ENCODE measurements at places on chromosomes 16 and 17.

- no peak for DNase-seq
Observed at GRCh38 chr17:62749926-62750325, 58.2 kb downstream of the MARCHF10 start.

GRCh38 chr16:89984216-89984615, 35.0 kb downstream of the DBNDD1 start:
- DNase-seq = no peak

DNA sequence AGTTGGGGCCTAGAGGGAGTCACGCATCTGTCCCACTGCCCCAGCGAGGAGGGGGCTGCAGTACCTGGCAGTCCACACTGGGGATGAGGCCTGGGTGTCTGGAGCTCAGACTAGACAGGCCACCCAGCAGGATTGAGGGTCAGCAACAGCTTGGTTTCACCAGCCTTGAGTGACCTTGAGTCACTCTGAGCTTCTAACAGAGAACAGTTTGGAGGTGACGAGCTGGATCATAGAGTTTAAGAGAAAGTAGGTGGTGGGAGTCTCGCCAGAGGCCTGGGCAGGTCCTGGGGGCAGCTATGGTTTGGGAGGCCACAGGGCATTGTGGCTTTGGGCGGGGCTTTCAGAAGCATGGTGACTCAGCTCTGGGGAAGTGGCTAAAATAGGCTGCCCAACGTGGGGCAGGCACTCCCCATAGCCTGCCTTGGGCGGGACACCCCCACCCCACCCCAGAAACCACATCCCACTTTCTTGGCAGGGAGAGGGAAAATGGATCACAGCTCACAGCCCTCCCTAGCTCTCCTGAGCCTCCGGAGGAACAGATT, 20.5 kb downstream of the CDC42EP4 start:
- DNase-seq = peak; percentile 88

DNA sequence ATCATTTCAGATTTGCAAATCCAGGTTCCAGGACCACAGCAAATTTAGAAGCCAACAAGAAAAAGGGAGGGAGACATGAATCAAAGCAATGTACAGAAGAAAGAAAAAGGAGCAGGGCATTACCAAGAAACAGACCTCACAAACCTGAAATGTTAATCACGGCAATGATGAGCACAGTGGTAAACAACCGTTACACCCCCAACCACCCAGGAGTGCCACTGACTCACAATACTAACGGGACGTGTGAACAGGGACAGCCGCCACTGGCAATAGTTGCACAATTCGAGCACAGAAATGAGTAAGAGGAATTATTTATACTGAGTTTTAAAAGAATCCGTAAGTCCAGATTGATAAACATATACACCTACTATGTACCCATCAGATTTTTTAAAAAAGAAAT, 13.8 kb downstream of the USP22 start:
- no peak for DNase-seq

GRCh38 chr16:4733211-4733742, 794 bp downstream of the ANKS3 start:
- DNase-seq = no peak

GRCh38 chr17:6651919-6652452, 424 bp downstream of the C17orf100 start:
- no peak for DNase-seq

DNA sequence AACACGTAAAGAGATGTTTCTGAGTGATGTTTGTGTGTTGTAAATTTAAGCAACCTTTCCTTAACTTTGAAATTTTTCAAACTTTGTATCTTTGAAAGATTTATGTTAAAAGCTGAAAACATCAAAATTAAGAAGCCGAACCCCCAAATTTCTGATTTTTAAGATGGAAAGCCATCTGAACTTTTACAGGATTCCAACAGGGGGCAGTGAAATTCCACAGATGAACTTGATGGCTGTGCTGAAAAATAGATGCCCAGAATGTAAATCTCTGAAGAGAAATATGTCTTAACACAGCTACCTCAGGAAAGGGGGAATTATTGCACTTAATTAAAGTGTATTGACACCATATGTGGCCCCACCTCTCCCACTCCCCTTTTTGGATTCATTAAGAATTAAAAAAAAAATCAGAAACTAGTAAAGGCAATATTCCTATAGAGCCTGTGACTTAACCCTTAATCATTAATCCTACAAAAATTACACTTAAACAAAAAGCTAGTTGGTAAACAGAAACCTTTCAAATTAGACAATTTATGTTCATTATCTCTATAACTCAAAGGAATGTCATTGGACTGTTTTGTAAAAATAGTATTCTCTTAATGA, 597.9 kb downstream of the KCNJ2 start:
- peak; percentile 32 for DNase-seq

All from astrocyte of the cerebellum (primary cell).